ENCODE measurements at places on chromosomes 6 and 20.

- DNase-seq: no peak
Observed at GRCh38 chr20:51313358-51313827, 229.1 kb downstream of the NFATC2 start.

GRCh38 chr6:10954590-10955010 lies 67.7 kb downstream of the SYCP2L start:
- peak; percentile 58 for DNase-seq

GRCh38 chr6:20246125-20246524 lies 33.9 kb upstream of the MBOAT1 start:
- DNase-seq: no peak

- DNase-seq: no peak
Observed at GRCh38 chr6:33892581-33893346, 89.0 kb upstream of the MLN start.

DNA sequence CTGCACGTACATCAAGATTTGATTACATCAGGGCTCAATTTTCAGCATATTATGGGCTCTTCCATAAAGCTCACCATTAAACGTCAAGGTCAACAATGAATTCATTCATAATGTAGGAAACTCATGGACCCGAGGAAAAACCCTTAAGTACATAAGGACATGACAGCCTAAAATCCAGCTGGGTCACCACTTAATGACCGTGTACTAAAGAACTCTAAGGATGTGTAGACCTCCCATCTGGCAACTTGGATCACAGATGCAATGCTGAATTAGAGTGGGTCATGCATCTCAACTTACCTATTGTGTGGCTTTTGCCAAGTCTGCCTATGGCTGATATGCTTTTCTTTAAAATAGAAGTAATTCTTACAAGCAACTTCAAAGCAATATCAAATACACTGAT lies 26.7 kb upstream of the DEFB112 start:
- no peak for DNase-seq

DNA sequence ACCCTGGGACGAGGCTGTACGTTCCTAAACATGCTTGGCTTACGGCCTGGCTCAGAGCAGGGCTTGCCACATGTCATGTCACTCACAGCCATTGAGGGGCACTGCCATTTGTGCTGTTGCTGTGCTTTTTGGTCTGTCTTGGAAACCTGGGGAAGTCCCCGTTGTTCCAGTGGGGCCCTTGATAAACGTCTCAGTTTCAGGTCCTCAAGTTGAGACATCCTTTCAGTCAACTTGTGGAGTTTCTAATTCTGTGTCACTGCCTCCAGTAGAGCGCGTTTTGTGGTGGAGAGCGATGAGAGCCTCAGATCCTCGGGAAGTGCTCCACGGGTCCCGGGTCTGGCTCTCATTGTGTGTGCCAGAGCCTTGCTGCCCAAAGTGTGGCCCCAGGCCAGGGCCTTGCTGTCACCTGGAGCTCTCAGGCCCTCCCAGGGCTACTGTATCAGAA lies 43.0 kb upstream of the CCR6 start:
- no peak for DNase-seq

GRCh38 chr6:133631421-133631820 lies 257.5 kb upstream of the TCF21 start:
- no peak for DNase-seq

DNA sequence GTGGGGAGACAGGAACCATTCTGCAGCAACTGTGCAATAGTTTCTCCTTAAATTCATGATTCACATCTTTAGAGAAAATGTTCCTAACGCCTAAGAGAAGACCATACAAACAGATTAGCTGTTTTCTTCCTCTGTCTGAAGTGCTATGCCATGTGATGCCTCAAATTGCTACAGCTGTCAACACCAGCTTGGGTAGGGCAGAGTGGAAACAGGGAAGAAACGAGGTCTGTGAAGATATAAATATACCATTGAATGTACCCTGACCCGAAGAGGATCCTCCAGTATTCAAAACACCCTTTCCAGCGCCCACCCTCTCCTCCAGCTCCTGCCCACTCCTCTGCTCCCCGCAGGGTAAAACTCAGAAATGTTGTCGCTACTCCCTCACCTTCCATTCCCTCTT lies 40.3 kb upstream of the PRND start:
- no peak for DNase-seq

DNA sequence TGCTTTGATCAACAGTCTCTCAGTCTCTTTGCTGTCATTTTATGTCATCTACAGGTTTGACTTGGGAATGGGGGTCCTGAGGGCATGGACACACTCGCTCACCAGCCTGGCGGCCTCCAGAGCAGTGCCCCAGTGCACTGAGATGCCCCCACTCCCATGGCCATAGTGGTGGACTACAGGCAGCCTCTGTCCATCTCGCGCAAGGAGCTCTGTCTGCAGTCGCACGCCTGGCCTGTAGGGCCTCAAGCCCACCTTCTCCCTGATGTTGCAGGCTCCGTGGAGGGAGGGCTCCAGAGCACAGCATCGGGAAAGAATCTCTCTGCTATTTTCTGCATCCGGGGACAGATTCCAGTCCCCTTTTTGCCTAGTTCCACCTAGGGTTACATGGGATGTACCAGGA lies 22.6 kb downstream of the DDO start:
- DNase-seq: no peak

All from cerebellar cortex (tissue), 1 donor.